ENCODE measurements at places on chromosomes 6 and 20.

DNA sequence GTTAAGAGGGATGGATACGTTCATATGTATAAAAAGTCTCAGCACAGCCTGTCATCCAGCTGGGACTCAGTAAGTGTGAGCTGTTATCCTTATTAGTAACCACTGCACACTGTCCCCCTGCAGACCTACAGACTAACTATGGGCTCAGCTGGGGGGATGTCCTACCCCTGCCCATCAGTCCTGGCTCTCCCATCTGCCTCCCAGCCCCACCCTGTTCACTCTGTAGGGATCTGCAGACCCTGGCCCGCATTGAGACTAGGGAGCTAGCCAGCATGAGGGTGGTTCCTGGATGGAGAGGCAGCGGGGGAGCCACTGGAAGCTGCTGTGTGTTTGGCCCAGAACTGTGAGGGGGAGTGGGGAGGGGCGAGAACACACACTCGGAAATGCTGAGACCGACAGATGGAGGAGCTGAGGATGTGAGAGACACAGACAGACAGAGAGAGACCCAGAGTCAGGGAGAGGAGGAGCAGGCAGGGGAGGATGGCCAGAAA, 17.1 kb downstream of the XKR7 start:
- H3K4me3 ChIP-seq: no peak overlapping the region
- H3K4me1 ChIP-seq: no peaks in the 10 kb centered on the region
- H3K36me3 ChIP-seq: no peaks in the 10 kb centered on the region
- no peak overlapping the region for H3K27ac ChIP-seq
- no peaks in the 10 kb centered on the region for H3K27me3 ChIP-seq

- H3K27ac ChIP-seq: no peak overlapping the region
- H3K36me3 ChIP-seq: no peaks in the 10 kb centered on the region
- H3K4me3 ChIP-seq: no peak overlapping the region
- H3K27me3 ChIP-seq: peaks cover 3% of the 10 kb centered on the region
- H3K4me1 ChIP-seq: peaks cover 10% of the 10 kb centered on the region
- no peak for DNase-seq
These were observed 4.7 kb downstream of the MMP9 start for GRCh38 chr20:46013322-46013828.

GRCh38 chr6:71887744-71888230, 1.4 kb downstream of the RIMS1 start:
- no peak overlapping the region for H3K4me3 ChIP-seq
- peaks cover 5% of the 10 kb centered on the region for H3K4me1 ChIP-seq
- no peaks in the 10 kb centered on the region for H3K36me3 ChIP-seq
- H3K27me3 ChIP-seq: peaks cover 10% of the 10 kb centered on the region
- H3K27ac ChIP-seq: no peak overlapping the region

DNA sequence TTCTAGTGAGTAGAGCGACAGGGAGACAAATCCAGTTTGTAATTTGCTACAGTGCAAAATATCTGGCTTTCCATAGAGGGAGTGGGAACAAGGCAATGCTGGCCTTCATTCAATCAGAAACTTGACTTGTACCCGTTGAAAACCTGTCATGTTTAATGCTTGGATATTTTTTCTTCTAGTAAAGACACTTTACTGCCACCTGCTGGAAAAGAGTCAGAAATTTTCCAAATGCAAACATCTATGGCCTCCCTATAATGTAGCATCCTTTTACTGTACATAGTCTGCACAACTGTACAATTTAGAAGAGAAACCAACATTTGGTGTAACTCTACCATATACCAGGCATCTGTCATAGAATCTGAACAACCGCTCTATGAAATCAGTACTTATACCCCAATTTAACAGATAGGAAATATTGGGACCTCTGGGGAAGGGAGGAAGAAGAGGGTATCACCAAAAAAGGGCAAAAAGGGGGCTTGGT, 16.7 kb upstream of the TBC1D20 start:
- H3K4me3 ChIP-seq: no peak overlapping the region
- H3K27me3 ChIP-seq: no peaks in the 10 kb centered on the region
- DNase-seq: no peak
- H3K4me1 ChIP-seq: peaks cover 1% of the 10 kb centered on the region
- peaks cover 18% of the 10 kb centered on the region for H3K36me3 ChIP-seq

DNA sequence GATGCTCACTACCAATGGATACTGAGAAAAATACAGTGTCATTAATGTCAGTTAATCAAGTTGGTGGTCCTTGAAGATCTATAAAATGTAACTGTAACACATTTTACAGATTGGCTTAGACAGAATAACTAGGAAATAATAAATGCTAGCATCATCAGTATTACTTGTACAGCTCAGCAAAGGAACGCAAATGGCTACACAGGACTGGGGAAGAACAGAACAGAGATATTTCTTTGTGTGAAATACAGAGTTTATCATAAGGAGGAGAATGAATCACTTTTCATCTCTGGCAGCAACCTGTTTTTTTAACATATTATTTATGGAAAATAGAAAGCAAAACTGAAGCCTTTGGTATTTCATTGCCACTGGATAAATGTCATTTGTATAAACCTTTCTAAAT, 8.2 kb upstream of the QKI start:
- H3K36me3 ChIP-seq: no peaks in the 10 kb centered on the region
- no peak for DNase-seq
- no peaks in the 10 kb centered on the region for H3K27me3 ChIP-seq
- H3K4me1 ChIP-seq: peaks cover 14% of the 10 kb centered on the region
- peak overlapping the region; percentile 95 for H3K27ac ChIP-seq

DNA sequence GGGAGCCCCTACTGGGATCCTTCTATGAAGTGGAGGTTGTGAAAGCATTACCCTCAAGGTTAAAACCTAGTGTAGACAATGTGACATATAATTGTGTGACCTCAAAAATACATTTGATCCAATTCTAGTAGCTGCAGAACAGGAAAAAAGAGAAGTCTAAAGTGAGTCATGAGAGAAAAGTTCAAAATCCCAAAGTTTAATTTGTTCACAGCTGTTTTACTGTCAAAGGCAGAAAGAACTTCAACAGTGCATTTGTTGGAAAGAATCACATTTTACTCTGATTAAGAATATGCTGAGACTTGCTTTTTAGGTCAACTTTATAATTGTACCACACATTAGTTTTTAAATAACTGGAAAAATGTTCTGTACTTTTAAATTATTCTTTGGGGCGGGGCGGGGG, 1027.4 kb upstream of the FLRT3 start:
- no peaks in the 10 kb centered on the region for H3K36me3 ChIP-seq
- H3K27ac ChIP-seq: no peak overlapping the region
- no peaks in the 10 kb centered on the region for H3K27me3 ChIP-seq

DNA sequence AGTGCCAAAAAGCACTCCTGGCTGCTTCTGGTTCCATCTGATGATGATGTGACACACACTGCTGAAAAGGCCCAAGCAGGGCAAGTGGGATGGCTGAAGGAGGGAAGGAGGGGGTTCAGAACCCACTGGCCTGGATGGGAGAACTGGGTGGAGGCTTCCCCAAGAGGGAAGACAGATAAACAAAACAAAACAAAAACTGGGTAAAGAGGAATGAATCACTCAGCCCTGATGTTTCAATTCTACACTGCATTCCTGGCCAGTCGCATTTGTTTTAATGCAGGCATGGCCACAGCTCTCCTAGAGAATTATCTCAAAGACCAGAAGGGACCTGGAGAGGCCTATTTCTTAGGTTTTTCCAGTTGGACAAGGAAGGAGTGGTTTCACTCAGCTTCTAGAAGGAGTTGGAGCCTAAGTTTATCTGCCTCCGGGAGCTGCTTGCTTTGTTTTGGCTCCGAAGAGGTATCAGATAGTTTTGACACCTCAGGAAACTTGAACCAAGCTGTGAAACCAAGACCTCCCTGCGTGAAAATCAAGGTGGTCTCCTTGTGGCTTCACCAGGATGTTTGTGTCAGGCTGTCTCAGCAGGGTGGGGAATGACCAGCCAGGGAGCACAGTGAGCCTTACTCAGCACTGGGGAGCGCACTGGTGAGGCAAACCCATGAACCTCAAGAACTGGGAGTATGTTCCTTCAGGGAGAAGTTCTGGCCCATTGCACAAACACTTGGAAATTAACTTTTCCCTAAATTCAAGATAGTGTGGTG, 16.1 kb downstream of the TTPAL start:
- H3K27ac ChIP-seq: no peak overlapping the region
- no peaks in the 10 kb centered on the region for H3K4me1 ChIP-seq
- DNase-seq: no peak
- no peak overlapping the region for H3K4me3 ChIP-seq
- H3K27me3 ChIP-seq: no peaks in the 10 kb centered on the region
